ENCODE measurements at places on chromosomes 6 and 20.

DNA sequence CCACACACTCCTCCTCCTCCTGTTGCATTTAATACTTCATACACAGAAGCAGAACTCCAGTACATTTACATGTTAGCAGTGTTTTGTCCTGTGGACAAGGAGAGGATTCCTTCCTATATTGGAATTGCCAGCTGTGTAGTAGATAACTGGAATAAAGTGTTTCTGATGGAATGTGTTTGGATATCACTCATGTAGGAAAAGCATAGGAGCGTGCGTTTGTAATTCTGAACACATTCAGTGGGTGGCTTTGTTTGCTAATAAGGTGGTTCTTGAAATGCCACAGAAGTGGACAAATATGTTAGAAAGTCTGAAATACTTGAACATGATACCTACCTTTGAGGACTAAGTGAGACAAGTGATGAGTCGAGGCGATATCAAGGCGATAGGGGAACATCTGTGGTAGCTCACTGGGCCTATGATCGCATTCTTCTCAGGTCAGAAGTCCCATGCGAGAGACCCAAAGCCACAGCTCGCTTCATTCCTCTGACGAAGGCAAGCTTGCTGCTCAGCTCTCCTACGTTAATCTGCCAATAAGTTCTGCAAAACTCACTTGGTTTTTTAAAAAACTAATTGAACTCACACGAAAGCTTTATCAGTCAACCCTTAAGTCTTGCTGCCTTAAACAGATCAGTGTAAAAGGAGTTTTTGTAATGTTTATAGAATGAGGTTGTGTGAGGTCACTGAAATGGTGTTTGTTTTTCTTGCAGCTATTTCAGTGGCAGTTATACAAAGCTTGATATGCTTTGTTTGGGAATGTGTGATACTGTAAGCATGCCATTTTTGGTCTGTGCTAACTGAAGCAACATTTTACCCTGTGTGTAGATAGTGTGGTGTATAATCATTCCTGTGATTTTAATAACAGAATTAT lies 159.9 kb downstream of the SOX4 start:
- DNase-seq: no peak

- no peak for DNase-seq
Measured at GRCh38 chr6:29964518-29964886, 22.2 kb downstream of the HLA-A start.

- no peak for DNase-seq
Measured at GRCh38 chr6:101110814-101111213, 229.7 kb upstream of the ASCC3 start.

DNA sequence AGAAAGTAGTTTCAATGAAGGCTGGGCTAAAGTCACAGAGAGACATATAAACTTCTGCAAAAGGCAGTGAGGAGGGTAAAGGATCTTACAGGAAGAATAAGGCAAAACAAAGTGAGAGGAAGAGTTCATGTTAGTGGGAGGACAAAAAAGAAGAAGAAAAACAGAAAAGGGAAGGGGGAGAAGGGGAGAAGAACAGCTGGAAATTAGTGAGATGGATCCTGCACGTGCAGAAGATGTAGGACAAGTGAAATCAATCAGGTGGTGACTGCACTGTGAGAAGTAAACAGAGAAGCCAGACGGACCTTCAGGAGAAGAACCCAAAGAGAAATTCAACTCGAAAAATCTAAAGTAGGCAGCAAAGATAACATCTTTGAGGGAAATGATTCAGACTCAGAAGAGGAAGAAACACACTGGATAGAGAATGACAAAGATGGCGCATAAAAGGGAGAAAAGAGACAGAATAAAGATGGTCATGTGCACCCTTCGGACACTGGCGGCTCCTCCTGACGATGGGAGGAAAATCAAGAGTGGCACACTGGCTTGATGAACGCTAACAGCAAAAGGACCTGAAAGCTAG lies 105.9 kb downstream of the MYB start:
- DNase-seq: no peak

DNA sequence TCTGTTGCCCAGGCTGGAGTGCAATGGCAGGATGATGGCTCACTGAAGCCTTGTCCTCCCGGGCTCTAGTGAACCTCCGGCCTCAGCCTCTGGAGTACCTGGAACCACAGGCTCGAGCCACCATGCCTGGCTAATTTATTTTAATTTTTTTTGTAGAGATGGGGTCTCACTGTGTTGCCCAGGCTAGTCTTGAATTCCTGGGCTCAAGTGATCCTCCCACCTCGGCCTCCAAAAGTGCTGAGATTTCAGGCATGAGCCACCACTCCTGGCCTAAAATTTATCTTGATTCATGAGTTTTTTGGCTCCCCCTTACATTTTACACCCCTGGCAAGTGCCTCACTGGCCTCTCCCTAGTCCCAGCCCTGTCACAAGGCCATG lies 2.5 kb upstream of the SLC29A1 start:
- no peak for DNase-seq
